Activated T-cell treated with anti-CD3 and anti-CD28 coated beads, Interleukin-2, amount 50 U/mL, for 72 hours (primary cell): ENCODE measurements at places on chromosomes 16 and 17.

- no peaks in the 10 kb centered on the region for H3K36me3 ChIP-seq
- no peak for DNase-seq
- no peak overlapping the region for H3K27ac ChIP-seq
These were observed 17.1 kb downstream of the TMIGD1 start for GRCh38 chr17:30316736-30317135.

DNA sequence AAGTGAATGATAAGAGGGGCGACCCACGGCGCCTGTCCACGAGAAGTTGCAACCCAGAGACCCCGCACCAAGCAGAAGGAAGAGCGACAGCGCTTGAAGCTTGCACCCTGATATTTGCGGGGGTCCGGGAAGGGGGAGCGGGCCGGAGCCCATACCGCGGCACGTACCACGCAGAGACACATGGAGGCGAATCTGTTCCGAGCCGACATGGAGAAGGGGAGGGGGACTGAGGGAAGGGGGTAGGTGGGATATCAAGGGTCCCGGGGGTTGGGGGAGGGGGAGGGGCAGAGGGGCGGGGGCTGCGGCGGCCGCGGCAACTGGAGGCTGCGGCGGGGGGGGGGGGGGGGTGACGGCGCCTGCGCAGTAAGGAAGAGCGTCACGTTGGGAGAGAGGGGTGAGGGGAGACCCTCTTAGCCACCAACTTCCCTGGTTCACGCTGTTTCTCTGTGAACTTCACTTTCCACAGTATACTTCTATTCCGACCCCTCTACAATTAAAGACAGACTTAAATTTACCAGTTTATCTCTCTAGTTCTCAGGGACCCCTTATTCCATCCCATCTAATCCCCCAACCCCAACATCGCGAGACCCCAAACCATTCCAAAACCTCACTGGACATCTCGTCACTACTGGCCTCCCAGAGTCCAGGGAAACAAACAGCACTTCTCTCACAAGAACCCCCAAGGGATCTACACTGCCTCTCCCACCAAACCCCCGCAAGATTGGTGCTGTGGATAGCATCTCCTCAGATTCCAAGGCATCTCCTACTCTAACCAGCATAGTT lies 8.0 kb downstream of the DLG4 start:
- H3K4me3 ChIP-seq, result no peak overlapping the region
- no peak for DNase-seq
- no peaks in the 10 kb centered on the region for H3K36me3 ChIP-seq
- H3K27me3 ChIP-seq, result no peaks in the 10 kb centered on the region

DNA sequence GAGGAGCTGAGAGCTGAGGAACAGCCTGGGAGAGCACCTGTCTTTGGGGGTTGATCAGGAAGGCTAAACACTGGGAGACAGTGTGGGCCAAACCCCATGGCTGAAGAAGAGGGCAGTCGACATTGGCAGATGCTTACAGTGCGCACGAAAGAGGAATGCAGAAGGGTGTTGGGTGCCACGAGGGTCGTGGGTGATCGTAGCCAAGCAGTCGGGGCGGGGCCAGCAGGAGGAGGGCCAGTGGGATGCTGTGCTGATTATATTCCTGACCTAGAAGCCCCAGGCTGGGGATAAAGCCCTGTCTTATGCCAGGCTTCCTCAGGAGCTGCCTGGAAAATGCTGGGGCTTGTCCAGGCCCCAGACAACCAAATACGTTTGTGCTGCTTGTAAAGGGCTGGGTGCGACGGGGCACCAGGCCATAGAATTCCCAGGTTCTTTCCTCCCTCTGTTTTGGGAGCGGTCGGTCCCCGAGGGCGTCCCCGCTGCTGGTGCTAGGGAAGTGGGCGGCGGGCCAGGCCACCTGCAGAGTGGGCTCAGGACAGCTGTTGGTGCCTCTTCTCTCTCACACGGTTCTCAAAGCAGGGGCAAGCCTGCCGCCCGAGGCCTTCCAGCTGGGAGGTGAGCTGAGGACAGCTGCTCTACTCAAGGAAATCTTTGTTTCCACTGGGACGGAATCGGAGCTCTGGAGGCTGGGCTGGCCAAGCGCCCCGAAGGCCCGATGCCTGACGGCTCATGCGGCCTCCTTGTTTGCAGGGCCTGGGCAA lies 10.0 kb downstream of the C1QTNF1 start:
- H3K4me3 ChIP-seq, result no peak overlapping the region
- no peaks in the 10 kb centered on the region for H3K36me3 ChIP-seq
- H3K27me3 ChIP-seq, result peaks cover 6% of the 10 kb centered on the region
- no peaks in the 10 kb centered on the region for H3K4me1 ChIP-seq

- H3K4me1 ChIP-seq, result peaks cover 25% of the 10 kb centered on the region
- no peak overlapping the region for H3K27ac ChIP-seq
- peaks cover 46% of the 10 kb centered on the region for H3K27me3 ChIP-seq
- H3K4me3 ChIP-seq, result no peak overlapping the region
These were observed 4.3 kb downstream of the CNTNAP1 start for GRCh38 chr17:42686520-42687128.

DNA sequence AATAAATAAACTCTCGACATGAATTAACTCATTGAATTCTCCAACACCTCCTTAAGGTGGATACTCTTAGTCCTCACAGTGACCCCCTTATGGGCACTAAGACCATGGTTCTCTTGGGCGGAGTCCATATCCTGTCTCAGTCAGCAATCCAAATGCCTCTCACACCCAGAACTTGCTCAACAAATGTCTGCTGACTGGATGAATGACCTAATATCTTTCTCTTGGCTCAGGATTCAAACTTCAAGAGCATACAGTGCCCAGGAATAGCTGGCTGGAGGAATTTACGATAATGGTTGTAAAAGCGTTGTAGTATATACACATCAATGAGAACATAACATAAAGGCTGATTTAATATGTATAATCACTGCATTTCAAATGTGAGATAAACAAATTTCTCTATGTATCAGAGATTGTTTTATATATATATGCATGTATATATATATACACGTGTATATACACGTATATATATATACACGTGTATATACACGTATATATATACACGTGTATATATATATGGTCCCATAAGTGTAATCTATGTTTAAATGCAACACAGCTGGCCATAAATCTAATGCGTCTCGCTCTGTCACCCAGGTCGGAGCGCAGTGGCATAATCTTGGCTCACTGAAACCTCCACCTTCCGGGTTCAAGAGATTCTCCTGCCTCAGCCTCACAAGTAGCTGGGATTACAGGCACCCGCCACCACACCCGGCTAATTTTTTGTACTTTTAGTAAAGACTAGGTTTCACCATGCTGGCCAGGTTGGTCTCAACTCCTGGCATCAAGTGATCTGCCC lies 6.5 kb upstream of the UBB start:
- no peak overlapping the region for H3K27ac ChIP-seq
- no peak overlapping the region for H3K4me3 ChIP-seq
- DNase-seq, result no peak

- no peaks in the 10 kb centered on the region for H3K4me1 ChIP-seq
- H3K36me3 ChIP-seq, result no peaks in the 10 kb centered on the region
- H3K27me3 ChIP-seq, result no peaks in the 10 kb centered on the region
- H3K27ac ChIP-seq, result no peak overlapping the region
- no peak overlapping the region for H3K4me3 ChIP-seq
- no peak for DNase-seq
These were observed 9.6 kb downstream of the CDC42EP4 start for GRCh38 chr17:73302189-73302588.

DNA sequence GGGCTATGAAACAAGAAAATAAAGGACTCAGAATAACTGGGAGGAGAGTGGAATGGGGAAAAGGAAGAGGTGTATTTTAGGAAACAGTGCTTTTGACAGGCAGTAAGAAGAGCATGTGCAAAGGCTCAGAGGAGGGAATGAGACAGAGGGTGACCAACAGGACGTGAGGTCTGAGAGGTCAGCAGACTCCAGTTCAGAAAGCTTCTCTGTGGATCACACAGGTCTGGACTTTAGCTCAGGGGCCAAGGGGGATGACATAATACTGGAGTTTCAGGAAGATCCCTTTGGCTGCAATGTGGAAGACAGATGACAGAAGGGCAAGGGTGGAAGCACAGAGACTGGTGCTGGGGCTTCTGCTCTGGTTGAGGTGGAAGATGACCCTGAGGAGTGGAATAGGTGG lies 489.9 kb upstream of the CDH5 start:
- no peaks in the 10 kb centered on the region for H3K36me3 ChIP-seq
- no peaks in the 10 kb centered on the region for H3K4me1 ChIP-seq
- no peak for DNase-seq
- no peak overlapping the region for H3K4me3 ChIP-seq
- no peak overlapping the region for H3K27ac ChIP-seq
- H3K27me3 ChIP-seq, result no peaks in the 10 kb centered on the region

DNA sequence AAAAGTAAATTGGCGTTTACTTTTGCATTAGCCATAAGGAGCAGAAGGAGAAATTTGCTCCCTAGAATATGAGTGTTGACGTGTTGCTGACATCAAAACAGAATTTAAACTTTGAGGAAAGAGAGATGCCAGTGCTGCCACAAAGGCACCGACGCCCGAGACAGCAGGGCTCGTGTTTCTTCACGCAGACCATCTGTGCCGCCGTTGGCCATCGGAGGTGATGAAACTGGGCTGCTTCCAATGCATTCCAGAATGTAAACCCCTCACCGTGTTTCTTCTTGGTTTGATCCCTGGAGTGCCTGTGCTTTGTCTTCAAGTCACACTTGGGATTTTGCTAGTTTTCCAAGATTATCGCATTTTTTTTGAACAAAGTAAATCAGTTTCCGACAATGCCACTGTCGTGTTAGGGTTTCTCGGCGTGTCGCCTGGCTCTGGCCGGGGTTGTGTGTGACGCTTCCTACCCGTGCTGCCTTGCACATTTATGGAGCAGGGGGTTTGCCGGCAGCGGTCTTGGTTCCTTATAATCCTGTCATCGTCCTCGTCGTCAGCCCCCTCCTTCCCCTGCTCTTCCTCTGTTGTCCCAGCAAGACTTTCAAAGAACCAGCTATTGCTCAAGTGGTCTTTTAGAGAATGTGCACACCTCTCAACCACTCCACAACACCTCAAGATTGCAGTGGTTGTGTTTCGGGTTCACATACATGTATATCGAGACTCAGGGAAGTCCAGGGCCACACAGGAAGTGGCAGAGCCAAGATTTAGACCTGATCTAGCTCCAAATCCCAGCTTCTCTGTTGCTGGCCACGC lies 103.9 kb downstream of the METRNL start:
- H3K27ac ChIP-seq, result no peak overlapping the region
- DNase-seq, result no peak
- no peaks in the 10 kb centered on the region for H3K27me3 ChIP-seq
- H3K4me3 ChIP-seq, result no peak overlapping the region
- H3K4me1 ChIP-seq, result peaks cover 14% of the 10 kb centered on the region
